ENCODE measurements at places on chromosomes 12 and 14. TPM values are rescaled to one million over a fixed set of nuclear protein-coding genes. Genes with fewer than 3 reads are reported as not detected.
A peak's percentile ranks its signal among the peaks of the same experiment; 100 is the strongest.

- no peak for DNase-seq
Measured at GRCh38 chr12:130873825-130874224, 2.0 kb downstream of the RAN start.

- no peak for DNase-seq
Measured at GRCh38 chr14:54138024-54138353, 181.4 kb upstream of the BMP4 start.

GRCh38 chr12:7142056-7142644 is 12.0 kb downstream of the CLSTN3 start:
- DNase-seq = peak; percentile 25

DNA sequence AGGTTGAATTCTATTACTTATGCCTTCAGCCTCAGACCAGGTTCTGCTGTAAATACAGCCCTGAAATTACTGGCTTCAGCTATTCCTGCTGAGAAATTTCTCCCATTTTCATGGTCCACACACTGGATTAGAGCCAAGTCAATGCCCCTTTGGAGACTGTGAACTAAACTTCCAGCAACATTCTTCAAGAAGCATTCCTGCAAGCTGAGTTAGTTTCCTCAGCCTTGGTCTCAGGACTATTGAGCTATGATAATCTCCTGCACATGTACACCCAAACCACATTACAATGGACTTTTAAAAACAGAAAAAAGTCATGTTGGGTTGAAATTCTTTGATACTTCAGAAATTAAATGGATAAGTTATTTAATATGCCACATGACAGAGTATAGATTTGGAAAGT is 58.0 kb upstream of the AVPR1A start:
- DNase-seq = no peak

- no peak for DNase-seq
Measured at GRCh38 chr14:88825078-88825458, 617 bp downstream of the TTC8 start.

The TNFAIP2 gene
- total RNA-seq = 1.8 TPM

DNA sequence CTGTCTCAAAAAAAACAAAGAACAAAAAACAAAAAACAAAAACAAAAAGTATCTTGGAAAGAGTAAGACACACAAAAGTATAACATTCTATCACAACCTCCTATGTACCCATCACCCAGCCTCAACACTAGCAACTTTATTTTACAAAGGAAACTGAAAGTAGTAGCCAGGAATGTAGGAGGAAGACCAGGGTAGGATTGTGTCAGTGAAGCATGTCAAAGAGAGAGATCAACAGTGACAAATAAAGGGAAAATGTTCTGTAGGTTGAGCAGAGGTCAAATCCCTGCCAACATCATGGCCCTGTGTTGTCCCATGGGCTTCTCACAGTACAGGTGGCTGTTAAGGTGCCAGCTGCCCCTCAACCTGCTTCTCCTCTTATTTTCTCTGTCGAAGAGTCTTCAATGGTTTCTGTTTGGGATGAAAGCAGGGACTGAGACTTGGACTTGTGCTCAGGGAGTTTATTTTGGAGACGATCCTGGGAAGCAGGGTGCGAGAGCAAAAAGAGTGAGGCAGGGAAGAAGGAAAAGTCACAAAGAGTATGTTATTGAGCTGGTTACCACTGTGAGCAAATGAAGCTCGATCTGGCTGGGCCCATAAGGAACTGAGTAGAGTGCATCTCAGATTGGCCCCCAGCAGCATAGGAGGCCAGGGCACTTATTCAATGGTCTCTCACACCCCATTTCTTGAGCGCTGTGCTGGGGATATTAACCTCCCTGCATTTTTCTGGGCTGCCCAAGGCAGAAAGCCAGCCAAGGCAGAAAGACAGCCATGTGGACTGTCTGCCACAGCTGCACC is 29.4 kb upstream of the CTDSP2 start:
- no peak for DNase-seq

The EXOC5 gene
- 67.0 TPM for total RNA-seq

The TGM1 gene
- total RNA-seq = 21.9 TPM

GRCh38 chr12:1083889-1084262 is 92.9 kb downstream of the ERC1 start:
- DNase-seq = no peak

- DNase-seq = no peak
Measured at GRCh38 chr14:26928019-26928418, 330.2 kb upstream of the NOVA1 start.

- no peak for DNase-seq
Measured at GRCh38 chr14:104322531-104323366, 184.4 kb downstream of the KIF26A start.

- DNase-seq = peak; percentile 39
Measured at GRCh38 chr12:118059341-118060191, 1.4 kb downstream of the WSB2 start.

The MUCL1 gene
- total RNA-seq = not detected

DNA sequence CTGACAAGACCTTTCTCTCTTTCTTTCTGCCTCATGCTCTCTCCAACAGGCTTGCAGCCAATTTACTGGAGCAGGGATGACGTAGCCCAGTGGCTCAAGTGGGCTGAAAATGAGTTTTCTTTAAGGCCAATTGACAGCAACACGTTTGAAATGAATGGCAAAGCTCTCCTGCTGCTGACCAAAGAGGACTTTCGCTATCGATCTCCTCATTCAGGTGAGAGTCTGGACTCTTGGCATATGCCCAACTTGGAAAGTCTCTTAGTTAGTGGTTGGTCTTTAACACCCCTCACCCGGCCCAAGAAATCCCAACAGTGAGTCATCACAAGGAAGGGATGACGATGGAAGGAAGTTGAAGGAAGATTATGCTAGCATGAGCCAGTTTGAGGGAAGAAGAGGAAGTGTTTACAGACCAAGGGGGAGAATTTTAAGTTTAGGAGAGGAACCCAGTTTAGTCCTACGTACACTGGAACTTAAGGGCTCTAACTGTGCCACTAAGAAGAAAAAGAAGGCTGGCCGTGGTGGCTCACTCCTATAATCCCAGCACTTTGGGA is 189.7 kb downstream of the ETV6 start:
- no peak for DNase-seq

DNA sequence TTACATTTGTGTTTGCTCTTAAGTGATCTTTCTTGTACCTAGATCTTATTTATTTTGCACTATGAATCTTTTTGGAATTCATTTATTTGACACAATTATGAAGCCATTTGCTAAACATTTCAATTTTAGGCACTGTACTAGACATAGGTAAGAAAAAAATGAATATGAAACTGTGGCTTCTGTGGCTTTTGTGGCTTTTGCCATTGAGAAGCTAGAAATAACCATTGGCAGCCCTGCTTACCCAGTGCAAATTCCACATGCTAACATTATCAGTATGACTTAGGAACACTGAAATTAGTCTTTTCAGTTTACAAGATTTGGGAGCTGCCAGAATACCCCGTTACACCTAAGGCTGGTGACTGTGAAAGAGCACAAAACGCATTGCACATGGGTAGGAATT is 60.1 kb downstream of the FSCB start:
- DNase-seq = no peak

The FSCB gene
- total RNA-seq = not detected

The HCAR3 gene
- total RNA-seq = 0.78 TPM

The XRCC3 gene
- total RNA-seq = 35.4 TPM

DNA sequence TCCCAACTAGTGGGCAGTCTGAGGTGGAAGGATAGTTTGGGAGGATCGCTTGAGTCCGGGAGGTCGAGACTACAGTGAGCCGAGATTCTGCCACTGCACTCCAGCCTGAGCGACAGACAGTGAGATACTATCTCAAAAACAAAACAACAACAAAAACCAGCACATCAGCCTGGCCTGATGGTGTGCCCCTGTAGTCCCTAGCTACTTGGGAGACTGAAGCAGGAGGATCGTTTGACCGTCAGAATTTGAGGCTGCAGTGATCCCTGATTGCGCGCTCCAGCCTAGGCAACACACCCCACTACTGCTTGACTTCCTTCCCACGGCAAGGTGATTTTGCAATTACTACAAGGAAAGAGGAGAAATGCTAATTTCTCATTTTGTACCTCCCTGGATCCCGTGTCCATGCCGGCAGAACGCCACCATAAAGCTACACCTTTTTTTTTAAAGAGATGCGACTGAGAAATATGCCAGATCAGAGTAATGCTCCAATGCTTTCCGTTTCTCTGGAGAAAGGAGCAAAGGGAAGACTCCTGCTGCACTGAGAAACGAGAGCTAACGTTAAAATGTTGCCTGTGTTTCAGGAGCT is 672 bp upstream of the SCFD1 start:
- DNase-seq = peak; percentile 22

- DNase-seq = peak; percentile 25
Measured at GRCh38 chr14:60349663-60350365, 100.8 kb downstream of the PPM1A start.

The SLC11A2 gene
- total RNA-seq = 56.3 TPM

The CLEC2D gene
- total RNA-seq = 3.8 TPM

- no peak for DNase-seq
Measured at GRCh38 chr12:114894076-114894475, 210.1 kb upstream of the TBX3 start.

The CCDC197 gene
- total RNA-seq = not detected

The PIWIL1 gene
- not detected for total RNA-seq

The MYO1H gene
- total RNA-seq = not detected

DNA sequence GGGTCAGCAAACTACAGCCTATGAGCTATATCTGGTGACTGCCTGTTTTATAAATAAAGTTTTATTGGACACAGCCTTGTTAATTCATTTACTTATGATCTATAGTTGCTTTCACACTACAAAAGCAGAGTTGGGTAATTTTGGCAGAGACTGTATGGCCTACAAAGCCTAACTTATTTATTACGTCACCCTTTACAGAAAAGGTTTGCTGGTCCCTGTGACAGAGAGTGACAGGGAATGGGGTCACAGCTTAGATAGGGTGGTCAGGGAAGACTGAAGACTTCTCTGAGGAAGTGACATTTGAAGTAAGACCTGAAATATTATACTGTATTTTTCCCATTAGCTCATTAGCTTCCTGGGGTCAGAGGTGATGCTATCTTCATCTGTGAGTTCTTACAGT is 75.7 kb upstream of the NEDD1 start:
- DNase-seq = no peak

The SMOC1 gene
- total RNA-seq = 44.9 TPM

The VPS29 gene
- 130 TPM for total RNA-seq

- DNase-seq = peak; percentile 6
Measured at GRCh38 chr14:39430762-39431415, 1.3 kb downstream of the FBXO33 start.

The FAM181A gene
- 0.17 TPM for total RNA-seq

The KRT2 gene
- total RNA-seq = not detected

All from mammary epithelial cell (primary cell).